Spinal cord (tissue), 10 donors: ENCODE measurements at places on chromosomes 12 and 14.

GRCh38 chr14:35480119-35480769, 53.7 kb upstream of the INSM2 start:
- no peak for DNase-seq

GRCh38 chr12:82567688-82568087, 119.0 kb upstream of the TMTC2 start:
- no peak for DNase-seq

DNA sequence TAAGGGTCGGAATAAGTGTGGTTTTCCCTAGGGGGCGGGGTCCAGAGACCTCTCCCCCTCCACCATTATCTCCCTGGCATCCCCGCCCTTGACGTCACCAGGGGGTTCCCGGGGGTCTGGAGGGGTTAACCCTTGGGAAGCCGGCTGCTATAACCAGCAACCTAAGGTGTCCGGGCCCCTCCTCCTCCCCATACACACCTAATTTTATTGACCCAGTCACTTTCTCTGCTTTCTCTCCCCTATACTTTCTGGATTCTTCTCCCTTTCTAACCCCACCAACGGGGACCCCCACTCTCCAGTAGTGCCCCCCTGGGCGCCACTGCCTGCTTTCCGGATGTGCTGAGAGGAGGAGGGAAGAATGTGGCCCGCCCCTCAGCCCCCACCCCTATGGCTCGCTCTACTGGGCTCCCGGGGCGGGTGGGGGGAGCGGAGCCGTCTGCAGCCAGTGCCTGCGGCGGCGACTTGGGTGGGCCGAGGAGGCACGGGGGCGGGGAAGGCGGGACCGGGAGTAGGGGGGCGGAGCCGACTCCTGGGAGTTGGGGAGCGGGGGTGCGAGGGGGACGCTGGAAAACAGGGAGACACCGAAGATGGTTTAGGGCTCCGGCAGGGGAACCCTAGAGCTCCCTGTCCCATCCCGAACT, 1.8 kb downstream of the GLI1 start:
- DNase-seq = peak; percentile 36

GRCh38 chr14:100440207-100440631, 117.1 kb downstream of the SLC25A47 start:
- peak; percentile 92 for DNase-seq

- DNase-seq = no peak
Measured at GRCh38 chr12:74732826-74733225, 195.2 kb downstream of the ATXN7L3B start.

DNA sequence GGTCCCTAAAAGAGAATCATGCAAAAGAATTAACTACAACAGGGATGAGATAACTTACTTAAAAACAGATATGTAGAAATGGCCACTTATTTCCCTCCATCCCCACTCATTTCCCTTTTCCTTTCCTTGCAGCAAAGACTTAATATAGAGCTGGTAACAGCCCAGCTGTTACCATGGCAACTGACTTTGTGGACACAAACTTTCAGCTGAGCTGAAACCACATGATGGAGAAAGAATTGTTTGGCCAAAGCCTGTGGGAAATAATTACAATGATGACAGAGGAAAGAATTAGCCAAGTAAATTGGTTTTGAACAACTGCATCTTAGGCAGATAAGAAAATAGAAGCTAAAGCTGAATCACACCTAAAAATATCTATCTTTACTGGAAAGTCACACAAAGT, 364.9 kb downstream of the GALC start:
- DNase-seq = peak; percentile 78

- no peak for DNase-seq
Measured at GRCh38 chr14:69073915-69074314, 79.0 kb downstream of the DCAF5 start.

GRCh38 chr12:106107566-106107965, 31.2 kb downstream of the NUAK1 start:
- no peak for DNase-seq

- DNase-seq = no peak
Measured at GRCh38 chr14:67573228-67574010, 26.6 kb downstream of the PIGH start.

DNA sequence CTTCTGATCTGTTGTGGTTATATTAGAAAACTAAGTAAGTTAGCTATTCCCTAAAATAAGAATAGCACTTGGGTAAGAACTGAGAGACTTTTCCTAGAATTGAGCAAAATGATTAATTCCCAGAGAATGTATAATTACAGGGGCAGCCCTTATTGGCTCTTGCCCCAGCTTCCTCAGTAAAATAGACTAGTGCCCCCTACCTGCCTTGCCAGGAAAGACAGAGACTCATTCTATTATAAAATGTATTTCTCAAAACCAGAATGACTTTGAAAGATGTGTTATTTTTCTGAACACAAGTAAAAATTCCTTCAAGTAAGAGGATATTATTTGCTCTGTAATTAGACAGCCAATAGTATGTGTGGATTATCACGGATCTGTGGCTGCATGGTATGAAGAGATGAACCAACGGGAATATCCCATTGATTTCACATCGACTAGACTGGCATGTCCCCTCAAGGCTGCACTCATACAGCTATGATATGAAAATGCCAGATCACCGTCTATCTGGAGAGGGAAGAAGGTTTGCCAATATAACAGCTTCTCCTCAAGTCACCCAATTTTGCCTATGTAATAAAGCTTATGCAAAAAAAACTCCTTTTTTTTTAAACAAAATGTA, 7.4 kb upstream of the GLRX5 start:
- peak; percentile 65 for DNase-seq

DNA sequence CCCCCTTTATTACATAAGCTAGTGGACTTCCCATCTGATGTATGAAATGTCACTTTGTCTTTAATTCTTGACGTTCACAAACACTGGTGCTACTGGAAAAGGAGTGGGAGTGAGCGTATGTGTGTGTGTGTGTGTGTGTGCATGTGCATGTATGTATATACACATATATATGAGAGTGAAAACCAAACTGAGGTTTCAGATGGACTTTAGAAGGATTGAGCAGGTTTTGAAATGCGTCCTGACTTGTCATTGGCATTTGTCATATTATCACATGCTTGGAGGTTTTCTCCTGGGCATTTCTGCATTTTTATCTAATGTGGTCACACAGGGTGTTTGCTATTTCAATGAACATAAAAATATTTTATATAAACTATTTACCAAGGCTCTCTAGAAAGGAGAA, 1085.9 kb downstream of the BCL11B start:
- no peak for DNase-seq
